ENCODE measurements at places on chromosomes 2 and 18. TPM values are rescaled to one million over a fixed set of nuclear protein-coding genes. Genes with fewer than 3 reads are reported as not detected.

Gene CPO
- not detected for total RNA-seq

Gene SLC38A11
- total RNA-seq, result 0.57 TPM

Gene EFR3B
- 0.57 TPM for total RNA-seq

Gene MERTK
- 0.44 TPM for total RNA-seq

Gene FSIP2
- total RNA-seq, result 0.22 TPM
